ENCODE measurements at places on chromosomes 1 and 21.

- DNase-seq, result no peak
Observed at GRCh38 chr1:31624731-31625514, 7.4 kb downstream of the HCRTR1 start.

DNA sequence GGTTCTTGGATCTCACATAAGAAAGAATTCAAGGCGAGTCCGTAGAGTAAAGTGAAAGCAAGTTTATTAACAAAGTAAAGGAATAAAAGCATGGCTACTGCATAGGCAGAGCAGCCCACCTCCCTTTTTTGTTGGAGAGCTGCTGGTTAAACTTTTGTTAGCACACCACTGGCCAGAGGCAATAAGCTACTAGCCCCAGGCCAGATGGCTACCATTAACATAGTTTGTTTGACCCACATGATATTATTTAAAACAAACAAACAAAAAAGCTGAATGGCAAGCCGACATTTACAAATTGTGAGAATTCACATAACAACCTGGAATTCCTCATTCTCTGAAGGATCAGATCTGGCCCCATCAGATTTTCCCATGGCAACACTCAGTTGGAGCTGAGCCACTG is 19.1 kb upstream of the PAXBP1 start:
- no peak for DNase-seq

DNA sequence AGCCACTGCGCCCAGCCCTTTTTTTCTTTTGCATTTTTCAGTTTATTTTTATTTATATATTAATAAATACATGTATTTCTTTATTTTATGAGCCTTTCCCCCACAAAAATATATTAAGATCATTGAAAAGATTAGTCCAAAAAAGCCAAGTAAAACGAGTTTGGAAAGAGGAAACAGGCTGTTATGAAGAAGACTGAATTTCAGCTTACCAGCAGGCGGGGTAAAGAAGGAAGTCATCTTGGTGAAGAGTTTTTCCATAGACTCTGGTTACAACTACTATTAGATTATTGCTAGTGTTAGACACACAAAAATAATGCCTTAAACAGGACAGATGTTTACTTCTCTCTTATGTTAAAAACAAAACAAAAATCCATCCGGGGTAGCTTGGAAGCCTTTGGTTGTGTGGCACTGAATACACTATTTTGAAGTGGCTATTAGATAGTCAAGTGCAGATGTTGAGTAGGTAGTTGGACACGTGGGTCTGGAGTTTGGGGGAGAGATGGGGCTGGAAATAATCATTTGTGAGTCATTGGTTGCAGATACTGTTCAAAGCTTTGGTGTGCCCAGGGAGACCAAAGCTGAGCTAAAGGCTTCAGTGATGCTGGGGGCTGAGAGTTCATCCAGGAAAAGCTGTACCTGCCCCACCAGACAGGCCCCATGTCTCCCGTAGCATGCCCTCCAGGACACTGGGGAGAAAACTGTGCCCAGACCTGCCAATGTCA is 8.7 kb upstream of the LRRC71 start:
- no peak for DNase-seq

DNA sequence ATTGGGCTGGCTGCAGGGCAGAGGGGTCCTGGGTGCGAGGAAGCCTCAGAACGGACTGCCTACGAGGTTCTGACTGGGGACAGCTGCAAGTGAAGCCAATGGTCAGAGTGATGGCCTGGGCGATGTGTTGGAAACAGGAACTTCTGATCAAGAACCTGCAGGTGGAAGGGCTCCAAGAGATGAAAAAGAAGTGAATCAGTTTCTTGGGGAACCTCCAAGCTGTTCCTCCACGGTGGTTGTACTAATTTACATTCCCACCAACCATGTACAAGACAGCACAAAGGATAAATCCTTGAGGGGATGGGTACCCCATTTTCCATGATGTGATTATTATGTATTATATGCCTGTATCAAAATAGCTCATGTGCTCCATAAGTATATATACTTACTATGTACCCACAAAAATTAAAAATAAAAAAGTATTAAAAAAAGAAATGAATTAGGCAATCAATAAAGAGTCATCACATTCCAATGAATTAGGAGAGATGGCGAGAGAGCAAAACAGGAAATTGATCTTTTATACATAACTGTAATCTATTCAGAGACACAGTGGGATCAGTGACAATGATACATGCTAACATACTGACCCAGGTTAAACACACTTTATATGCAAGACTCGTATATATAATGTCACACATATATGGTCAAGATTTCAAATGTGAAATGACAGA is 58.1 kb downstream of the PTPN14 start:
- DNase-seq, result no peak

DNA sequence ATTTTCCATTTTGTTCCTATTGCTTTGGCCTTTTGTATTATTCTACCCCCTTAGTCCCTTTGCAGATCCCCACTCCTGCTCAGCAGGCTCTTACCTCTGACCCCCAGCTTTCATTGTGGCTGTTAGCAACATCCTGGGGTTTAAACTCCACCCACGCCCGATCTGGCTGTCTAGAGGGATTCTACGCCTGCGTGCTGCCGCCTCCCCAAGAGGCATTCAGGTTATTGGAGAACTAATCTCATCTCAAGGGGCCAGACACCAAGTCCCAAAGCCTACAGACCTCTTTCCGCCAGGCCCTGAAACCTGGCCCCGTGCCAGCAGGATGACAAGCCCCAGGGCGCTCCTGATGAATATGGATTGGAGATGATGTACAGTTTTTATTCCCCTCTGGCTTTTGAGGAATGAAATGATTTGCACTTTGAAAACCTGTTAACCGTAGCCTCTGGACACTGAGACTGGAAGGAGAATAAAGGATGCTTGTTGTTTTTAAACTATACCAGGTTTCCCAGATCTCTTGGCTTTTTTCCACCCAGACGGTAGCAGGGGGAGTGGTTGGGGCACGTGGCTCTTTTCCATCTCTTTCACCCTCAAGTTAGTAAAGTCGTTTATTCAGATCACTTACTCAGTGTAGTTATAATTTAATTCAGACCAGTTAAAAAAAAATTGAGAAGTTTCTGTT is 14.5 kb upstream of the IKBKE start:
- no peak for DNase-seq

GRCh38 chr1:77768006-77768405 is 8.4 kb upstream of the USP33 start:
- no peak for DNase-seq

GRCh38 chr1:84936116-84936810 is 43.3 kb upstream of the LPAR3 start:
- DNase-seq, result peak; percentile 65

DNA sequence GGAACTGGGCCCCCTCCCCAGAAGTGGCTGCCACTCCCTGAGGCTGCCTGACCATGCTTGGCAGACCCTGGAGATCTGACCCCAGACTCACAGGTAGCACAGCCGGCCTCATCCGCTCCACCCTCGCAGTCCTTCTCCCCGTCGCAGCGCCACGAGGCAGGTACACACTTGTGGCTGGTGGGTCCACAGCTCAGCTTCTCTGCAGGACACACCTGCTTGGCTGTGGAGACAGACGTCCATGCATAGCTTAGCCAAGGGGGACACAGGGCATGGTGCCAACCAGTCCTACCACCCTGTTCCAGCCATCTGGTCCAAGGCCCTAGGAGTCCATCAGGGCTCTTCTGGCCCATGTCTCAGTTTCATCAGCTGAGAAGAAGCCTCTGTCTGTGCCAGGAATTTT is 42.2 kb upstream of the MAGOH start:
- no peak for DNase-seq

DNA sequence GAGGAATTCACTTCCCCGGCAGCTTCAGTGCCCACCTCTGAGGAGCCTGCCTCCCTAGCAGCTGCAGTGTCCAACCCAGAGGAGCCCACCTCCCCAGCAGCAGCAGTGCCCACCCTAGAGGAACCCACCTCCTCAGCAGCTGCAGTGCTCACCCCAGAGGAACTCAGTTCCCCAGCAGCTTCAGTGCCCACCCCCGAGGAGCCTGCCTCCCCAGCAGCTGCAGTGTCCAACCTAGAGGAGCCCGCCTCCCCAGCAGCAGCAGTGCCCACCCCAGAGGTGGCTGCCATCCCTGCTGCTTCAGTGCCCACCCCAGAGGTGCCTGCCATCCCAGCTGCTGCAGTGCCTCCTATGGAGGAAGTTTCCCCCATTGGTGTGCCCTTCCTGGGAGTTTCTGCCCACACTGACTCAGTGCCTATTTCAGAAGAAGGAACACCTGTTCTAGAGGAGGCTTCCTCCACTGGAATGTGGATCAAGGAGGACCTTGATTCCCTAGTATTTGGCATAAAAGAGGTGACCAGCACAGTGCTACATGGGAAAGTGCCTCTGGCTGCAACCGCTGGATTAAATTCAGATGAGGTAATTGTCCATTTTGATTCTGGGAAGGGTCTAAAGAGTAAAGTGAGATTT is 77.4 kb upstream of the BMP8A start:
- no peak for DNase-seq

- no peak for DNase-seq
Observed at GRCh38 chr1:60151311-60151710, 77.7 kb upstream of the C1orf87 start.

- DNase-seq, result no peak
Observed at GRCh38 chr1:234743791-234744611, 134.0 kb upstream of the IRF2BP2 start.

GRCh38 chr1:226939438-226940028 is 561 bp upstream of the COQ8A start:
- peak; percentile 69 for DNase-seq

GRCh38 chr1:82947278-82947677 is 1051.7 kb downstream of the TTLL7 start:
- no peak for DNase-seq

DNA sequence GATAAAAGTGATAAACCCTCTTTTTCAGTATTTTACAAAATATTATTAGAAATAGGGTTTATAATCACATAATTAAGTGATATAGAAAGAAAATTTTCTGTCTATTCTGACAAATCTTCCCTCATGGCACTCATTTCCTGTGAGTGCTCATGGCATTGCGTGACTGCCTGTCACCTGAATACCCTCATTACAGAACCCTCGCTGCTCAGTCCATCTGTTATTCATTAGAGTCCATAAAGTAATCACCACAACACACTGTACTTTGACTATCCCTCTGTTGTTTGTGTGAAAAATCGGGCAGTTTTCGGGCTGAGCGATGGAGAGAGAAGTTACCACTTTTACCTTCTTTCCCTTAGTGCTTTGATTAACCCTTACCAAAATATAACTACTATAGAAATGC is 100.4 kb upstream of the BRINP3 start:
- DNase-seq, result no peak

- DNase-seq, result no peak
Observed at GRCh38 chr21:14448784-14449183, 65.8 kb upstream of the HSPA13 start.

DNA sequence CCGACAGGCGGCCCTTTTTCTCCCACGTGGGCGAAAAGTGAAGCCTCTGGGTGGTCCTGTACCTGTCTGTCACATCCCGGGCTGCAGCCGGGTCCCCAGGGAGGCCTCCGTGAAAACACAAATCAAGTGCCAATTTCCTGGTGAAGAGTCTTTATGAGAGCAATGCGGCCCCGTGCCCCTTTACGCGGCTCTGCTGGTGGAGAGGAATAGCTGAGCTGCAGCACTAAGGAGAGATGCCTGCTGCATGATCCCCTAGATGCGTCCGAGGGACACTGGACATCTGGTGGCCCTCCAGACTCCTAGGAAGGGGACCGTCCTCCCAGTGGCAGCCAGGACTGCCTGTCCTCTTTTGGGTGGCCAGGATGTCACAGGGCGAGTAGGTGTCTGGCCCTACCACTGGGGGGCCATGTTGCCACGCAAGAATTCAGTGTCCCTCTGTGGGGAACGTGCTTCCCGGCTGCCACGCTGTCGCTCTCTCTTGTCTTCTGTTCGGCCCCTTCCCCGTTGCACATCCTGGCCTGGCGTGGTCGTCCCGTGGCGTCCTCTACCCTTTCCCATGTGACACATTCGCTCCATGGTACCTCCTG is 38.7 kb downstream of the COL18A1 start:
- peak; percentile 48 for DNase-seq

DNA sequence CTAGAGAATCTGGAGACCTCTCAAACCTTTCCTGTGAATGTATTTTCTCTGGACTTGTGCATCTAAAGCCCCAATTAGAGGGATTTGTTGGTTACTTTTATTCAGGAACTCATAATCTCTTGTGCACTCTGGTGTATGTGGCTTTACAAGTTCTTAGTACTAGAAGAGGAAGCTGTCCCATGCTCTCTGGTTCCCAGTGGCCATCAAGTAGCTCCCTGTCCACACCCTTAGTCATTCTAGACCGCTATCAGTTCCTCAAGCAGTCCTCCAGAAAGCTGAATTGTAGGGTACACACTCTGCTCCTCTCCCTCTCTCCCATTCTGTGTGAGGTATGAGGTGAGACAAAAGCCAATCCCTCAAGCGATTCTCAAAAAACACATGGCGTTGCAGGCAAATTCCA is 470.3 kb downstream of the PTPRC start:
- no peak for DNase-seq

DNA sequence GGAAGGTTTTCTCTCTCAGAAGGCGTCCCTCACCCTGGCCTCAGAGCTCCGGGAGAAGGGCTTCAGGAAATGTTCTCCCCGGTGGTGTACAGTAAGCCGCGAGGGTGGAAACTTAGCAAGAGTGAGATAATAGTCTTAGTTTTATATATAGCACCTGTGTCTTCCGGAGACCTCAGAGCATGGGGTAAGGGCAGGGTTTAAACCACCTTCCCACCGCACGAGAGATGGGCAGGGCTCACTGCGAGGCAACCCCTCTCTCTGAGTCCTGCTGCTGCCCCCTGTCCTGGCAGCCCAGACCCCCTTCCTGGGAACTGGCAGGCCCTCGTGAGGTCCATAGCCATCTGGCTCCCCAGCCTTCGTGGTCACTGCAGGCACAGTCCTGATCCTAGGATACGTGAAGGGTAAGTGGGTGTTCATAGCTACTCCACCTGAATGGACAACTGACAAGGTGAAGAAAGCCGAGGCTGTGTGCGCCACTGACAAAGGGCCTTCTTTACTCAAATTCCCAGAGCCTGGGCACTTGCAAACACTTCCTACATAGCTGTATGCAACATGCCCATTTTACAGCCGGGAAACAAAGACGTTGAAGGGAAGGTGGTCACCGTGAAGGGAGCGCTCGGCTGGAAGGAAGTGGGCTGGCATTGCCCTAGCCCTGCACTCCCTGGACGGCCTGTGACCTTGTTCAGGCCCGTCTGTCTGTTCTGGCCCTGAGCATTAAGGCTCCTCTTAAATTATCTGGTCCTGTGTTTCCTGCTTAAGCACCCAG is 26.9 kb downstream of the ITPKB start:
- no peak for DNase-seq

- DNase-seq, result no peak
Observed at GRCh38 chr1:168091720-168092550, 44.8 kb downstream of the GPR161 start.

GRCh38 chr1:6776389-6776788 is 8.9 kb upstream of the CAMTA1 start:
- DNase-seq, result no peak

- DNase-seq, result no peak
Observed at GRCh38 chr1:191831572-191831971, 326.7 kb upstream of the RGS18 start.

- no peak for DNase-seq
Observed at GRCh38 chr1:167997037-167997575, 60.2 kb upstream of the MPC2 start.

DNA sequence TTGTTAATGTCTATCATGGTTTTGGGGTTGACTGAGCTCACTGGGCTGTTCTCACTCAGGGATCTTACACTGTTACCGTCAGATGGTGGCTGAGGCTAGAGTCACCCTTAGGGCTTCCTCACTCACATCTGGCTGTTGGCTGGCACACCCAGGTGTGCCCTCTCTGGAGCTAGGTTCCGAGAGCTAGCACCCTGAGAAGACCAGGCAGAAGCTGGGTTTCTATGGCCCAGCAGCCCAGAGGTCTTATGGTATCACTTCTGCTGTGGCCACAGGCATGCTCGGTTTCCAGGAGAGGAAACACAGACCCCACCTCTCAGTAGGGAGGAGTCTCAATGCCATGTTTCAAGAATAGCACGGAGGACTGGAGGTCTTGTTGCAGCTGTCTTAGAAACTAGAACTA is 20.7 kb upstream of the KIF1B start:
- DNase-seq, result no peak

Measured in globus pallidus (tissue), 1 donor.